RWPE1 (cell line): ENCODE measurements at places on chromosomes 3 and 15.

DNA sequence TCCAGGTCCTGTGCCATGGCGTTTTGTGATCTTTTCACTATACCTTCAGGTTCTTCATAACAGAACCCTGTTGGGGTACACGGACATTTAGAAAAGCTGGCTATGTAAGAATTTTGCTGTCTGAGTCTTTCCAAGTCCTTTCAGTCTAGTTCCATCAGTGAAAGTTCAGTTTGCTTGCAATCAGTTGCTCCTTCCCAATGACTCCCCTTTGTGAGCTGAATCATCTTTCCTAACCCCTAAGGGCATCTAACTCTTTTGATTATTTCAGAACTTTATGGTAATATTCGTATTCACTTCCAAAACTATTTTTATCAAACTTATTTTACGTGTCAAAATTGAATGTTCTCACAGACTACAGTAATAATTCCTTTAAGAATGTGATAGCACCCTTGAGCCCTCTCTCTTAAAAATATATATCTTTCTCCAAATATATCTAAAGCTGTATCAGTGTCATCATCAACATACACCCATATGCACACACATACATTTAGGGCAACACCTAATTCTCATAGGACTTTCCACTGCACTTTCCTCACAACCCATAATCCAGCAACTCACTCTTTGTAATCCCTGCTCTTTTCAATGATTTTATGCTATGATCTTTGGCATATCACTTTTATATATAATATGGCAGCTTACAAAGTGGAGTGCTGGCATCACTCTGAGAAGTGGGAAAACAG, 263.7 kb downstream of the GBE1 start:
- no peak for DNase-seq

GRCh38 chr3:20405231-20405630, 219.2 kb upstream of the SGO1 start:
- DNase-seq, result no peak

DNA sequence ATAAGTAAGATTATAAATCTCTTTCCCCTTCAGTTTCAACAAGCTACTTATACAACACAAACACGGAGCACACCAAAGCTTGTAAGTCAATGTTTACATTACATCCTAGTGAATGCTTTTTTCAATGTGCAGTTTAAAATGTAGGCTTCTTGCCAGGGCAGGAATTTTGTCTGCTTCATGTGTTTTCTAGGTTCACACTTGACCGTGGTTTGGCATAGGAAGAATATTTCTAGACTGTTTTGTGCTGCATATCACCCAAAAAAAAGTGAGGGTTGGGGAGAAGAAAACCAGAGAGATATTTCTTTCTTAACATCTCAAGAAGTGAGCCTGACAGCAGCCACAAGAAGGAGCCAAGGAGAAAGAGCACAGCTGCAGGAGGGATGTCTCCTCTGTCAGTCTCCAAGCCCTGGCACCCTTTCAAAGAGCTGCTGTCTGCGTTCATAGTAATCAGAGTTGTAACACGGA, 255.8 kb downstream of the MEIS2 start:
- no peak for DNase-seq

DNA sequence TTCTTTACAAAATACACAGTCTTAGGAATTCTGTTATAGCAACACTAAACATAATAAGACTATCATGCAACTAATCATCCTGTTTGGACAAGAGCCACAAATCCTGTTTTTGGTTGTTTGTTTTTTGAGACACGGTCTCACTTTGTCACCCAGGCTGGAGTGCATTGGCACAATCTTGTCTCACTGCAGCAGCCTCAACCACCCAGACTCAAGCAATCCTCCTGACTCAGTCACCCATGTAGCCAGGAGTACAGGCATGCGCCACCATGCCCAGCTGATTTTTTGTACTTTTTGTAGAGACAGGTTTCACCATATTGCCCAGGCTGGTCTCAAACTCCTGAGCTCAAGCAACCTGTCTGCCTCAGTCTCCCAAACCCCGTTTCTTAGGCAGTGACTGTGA, 28.3 kb downstream of the NEDD4 start:
- DNase-seq, result no peak

DNA sequence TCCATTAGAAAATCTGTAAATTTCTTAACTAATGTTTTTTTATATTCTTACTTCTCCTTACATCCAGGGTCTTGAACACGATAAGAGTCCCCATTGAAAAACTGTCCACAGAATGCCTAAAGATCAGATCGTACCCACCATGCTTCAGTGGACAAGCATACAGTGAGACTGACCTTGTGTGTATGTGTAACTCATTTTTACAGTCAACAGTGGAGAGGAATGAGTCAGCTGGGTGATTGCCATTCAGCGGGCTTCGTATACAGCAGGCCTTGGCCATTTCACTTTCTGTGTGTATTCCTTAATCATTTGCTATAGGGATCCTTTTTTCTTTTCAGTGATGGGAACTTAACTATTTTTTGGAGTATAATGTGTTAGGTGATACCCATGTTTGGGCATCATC, 10.6 kb downstream of the PARP14 start:
- DNase-seq, result peak; percentile 13

- no peak for DNase-seq
Observed at GRCh38 chr3:171900446-171900845, 57.3 kb downstream of the TMEM212 start.

- peak; percentile 7 for DNase-seq
Observed at GRCh38 chr3:37741644-37742043, 120.0 kb upstream of the CTDSPL start.

GRCh38 chr3:157174290-157174648, 14.3 kb upstream of the CCNL1 start:
- DNase-seq, result no peak

- DNase-seq, result peak; percentile 83
Observed at GRCh38 chr3:177449360-177450006, 252.2 kb upstream of the TBL1XR1 start.

DNA sequence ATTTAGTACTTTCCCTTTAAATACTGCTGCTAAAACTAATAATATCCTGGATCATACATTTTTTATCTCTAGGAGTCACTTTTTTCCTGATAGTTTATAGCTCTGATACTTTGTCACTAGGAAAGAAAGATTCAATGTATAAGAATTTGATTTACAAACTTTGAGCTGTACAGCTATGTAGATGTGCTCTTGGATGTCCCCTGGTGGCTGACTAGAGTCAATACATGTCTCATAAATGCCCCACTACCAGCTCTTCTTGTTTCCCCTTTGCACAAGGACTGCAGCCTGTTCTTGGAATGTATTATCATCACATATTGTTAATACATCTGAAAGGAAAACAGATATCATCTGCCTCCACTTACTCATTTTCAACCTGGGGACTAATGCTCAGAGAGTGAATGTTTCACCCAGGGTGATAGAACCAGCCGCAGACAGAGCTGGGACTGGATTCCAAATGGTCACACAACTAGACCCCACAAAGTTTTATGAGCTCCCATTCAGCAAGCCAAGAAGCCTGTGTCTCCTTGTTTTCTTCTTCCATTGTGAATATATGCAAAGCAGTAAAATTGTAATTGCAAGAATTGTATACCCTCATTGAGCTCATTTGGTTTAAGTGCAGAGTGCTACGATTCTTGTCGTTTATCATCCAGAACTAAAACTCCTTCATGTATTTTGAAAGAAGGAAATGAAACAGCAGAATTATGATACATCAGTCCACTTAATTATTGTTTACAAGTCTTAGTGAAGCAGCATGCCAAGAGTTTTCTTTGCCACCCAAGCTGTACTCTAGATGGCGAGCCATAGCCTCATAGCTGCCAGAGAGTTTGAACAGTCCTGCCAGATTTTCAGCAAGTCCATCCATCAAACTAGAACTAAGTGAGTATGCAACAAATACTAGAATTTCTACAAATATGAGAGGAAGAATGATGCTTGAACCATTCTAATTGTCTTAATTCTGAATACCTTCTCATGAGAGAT, 261.6 kb upstream of the LMCD1 start:
- peak; percentile 1 for DNase-seq

GRCh38 chr3:185552358-185552877, at the start of gene LIPH:
TSS of gene LIPH (minus strand) at chr3:185552588. CDS start at chr3:185552471, 117 bp downstream.
- no peak for DNase-seq

- no peak for DNase-seq
Observed at GRCh38 chr3:66406163-66406562, 94.7 kb downstream of the LRIG1 start.

DNA sequence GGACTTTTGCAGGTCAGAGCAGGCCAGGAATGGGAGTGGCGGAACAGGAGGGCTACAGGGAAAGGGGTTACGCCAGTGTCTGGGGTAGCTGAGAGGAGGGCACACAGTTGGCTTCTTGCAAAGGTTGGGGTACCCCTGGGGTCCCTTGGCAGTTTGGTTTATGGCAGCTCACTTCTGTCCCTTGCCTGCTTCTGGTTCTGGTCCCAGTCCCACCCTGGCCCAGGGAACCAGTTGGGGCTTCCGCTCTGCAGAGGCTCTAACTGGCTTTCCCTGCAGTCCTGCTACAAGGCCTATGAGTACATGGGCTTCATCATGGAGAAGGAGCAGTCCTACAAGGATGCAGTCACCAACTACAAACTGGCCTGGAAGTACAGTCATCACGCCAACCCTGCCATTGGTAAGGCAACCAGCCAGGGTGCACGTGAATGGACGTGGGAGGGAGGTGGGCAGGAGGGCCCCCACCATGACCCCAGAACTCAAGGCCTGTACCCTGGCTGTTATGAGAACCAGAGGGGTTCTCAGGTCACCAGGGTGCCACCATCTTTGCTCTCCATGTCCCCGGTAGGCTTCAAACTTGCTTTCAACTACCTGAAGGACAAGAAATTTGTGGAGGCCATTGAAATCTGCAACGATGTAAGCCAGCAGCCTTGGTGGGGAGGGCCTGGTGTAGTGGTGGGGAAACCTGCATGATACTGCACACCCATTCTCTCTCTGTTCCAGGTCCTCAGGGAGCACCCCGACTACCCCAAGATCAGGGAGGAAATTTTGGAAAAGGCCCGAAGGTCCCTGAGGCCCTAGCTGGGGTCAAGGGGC, 15.2 kb downstream of the CSRNP1 start:
- no peak for DNase-seq

GRCh38 chr3:62293051-62293780, 80.1 kb downstream of the FEZF2 start:
- no peak for DNase-seq

GRCh38 chr15:40102897-40103858, 5.5 kb downstream of the BMF start:
- peak; percentile 98 for DNase-seq

- no peak for DNase-seq
Observed at GRCh38 chr3:195227871-195228270, 43.1 kb downstream of the XXYLT1 start.

GRCh38 chr3:58955308-58955707, 94.5 kb downstream of the CFAP20DC start:
- DNase-seq, result no peak

- DNase-seq, result no peak
Observed at GRCh38 chr3:5202222-5202621, 14.7 kb downstream of the EDEM1 start.

DNA sequence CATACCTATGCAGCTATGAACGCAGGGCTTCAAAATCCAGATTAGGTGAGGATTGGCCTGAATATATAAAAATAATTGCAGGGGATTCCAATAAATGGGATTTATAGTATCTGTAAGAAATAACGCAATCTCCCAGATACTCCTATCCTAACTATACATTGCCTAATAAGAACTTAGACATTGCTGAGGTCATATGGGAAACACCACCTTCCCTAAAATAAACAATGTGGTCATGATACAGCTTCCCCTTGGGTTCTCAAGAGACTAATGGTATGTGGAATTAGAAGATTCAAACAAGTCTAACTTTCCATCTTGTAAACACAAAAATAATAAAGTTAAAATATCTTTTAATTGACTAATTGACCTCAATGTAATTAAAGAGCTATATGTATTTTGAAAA, 28.2 kb downstream of the UBE3A start:
- DNase-seq, result no peak

- peak; percentile 94 for DNase-seq
Observed at GRCh38 chr15:35000511-35000910, 12.4 kb upstream of the ZNF770 start.

DNA sequence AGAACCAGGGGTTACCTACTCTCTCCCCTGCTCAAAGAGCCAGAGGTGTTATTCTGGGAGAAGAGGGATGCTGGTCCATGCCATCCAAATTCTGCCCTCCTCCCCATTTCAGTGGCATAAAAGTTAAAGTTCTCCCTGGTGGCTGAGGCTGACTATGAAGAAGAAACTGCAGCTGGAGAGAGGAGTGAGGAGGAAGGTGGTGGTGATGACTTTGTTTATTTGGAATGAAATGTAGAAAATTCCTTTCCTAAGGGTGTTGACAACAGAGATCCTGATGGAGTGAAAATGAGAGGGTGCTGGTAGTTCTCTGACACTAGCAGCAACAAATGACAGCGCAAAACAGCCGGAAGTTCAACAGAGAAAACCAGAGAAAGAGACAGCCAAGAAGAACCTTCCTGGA, 100.4 kb downstream of the PCCB start:
- no peak for DNase-seq

- DNase-seq, result no peak
Observed at GRCh38 chr3:37963016-37963415, 27.6 kb upstream of the VILL start.

DNA sequence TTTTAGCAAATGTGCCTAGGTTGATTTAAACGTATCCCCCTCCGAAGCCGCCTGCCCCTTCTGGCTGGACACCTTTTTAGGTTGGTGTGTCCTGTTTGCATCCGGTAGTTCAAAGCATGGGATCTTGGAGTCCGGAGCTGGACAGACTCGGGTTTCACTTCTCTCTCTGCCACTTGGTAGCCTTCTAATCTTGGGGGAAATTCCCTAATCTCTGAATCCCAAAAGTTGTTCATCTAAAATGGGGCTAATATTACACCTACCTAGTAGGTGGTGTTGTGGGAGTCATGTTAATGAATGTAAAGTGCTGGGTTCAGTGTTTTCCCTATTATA, 760 bp downstream of the FANCI start:
- peak; percentile 41 for DNase-seq

DNA sequence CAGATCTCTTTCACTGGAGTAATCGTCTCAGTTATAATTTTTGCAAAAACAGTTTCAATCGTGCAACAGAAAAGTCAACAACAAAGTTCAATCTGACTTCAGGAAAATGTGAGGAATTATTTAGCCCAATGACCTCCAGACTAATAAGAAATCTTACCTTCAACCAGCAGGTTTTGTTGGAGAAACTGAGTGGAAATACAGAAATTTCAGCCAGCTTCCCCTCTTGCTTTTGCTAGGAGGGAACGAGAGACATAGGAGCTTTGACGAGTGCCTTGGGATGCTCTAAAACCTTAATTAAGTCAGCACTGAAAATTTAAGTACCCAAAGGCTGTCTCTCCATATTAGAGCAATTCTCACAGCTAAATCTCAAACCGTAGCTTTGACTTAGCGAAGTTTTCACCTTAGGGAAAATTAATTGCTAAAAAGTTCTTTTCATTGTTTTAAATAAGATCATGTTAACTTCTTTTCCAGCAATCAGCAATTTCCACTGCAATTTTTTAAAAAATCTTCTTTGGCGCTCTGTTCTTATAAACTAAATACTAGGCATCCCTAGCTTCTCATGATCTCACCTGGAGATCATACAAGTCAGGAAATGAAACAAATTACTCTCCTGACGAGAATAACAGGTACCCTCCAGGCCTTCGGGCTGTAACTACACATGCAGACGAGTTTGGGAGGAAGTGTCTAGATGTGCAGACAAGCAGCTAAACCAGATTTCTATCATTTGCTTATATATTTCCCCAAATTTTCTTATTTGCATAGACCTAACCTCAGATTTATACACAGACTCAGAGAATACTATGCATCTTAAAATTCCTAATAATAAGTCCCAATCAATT, 250.2 kb downstream of the FAM43A start:
- DNase-seq, result no peak
